ENCODE measurements at places on chromosomes 2 and 18. TPM values are rescaled to one million over a fixed set of nuclear protein-coding genes. Genes with fewer than 3 reads are reported as not detected.

DNA sequence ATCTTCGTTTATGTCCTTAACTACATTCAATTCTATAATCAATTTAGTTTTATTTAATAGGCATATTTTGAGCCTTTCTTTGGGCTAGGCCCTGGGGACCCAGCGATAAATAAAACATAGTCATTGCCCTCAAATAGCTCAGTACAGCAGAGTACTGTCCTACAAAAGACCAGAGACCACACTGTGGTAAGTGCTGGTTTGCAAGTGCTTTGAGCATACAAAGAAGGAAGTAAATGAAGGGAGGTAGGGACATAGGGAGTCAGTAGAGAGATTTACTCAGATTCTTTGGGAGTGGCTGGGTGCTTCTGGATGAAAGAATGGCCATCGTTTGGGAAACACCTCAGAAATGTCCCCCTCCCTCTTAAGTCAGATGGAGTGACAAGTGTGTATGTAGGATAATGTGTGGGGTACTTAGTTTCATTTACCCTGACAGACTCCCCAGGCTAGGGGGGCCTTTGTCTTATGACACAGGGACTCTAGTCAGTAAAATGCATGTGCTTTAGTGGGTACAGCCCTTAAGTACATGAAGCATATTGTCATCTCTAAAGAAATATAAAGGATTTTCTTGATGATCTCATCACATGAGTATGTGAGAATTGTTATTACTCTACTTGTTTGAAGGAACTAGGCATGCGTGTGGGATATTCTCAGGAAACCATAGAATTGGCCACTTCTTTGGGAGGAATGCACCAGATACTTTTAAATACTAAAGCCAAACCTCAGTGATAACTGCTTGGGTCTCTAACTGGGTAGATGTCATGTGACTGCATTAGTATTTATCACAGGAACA, 35.1 kb downstream of the MAPRE2 start:
- peak; percentile 85 for DNase-seq

SCYGR6 gene
- total RNA-seq: not detected

CCDC141 gene
- total RNA-seq: 3.7 TPM

DNA sequence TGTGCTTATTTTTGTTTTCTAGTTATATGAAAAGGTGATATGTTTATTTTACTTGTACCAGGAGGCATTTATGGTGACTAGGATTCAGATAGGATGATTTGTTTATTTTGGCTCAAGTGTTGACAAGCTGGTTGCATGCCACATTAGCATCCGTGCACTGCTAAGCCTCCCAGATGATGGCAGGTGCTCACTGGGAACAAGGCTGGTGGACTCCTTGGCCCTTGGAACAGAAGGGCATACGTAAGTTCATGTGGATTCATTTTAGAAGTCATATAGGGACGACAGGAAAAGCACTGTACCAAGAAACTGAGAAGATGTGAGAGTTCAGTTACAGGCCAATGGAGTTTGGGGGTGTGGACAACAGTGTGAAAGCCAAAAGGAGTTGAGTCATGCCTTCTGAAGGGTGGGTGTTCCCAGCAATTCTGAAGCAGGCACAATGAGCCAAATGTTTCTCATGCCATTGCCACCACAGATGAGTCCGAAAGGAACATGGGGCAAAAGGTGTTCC, 166.2 kb downstream of the PHLPP1 start:
- DNase-seq: peak; percentile 96

DNA sequence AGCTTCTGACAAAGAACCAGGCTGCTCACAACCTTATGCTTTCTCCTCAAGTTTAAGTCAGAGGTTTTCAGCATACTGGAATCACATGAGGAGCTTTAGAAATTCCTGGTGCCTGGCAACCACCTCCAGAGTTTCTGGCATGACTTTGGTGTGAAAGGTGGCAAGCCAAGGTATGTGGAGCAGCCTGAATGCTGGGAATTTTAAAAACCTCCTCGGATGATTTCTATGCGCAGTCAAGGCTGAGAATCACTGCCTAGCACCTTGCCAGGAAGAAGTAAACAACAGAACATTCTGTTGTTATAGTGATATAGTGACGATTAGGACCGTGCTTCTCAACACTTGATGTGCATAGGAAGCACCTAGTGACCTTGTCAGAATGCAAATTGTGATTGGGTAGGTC, 11.7 kb downstream of the CCBE1 start:
- DNase-seq: no peak

RBM44 gene
- total RNA-seq: 0.34 TPM

DNA sequence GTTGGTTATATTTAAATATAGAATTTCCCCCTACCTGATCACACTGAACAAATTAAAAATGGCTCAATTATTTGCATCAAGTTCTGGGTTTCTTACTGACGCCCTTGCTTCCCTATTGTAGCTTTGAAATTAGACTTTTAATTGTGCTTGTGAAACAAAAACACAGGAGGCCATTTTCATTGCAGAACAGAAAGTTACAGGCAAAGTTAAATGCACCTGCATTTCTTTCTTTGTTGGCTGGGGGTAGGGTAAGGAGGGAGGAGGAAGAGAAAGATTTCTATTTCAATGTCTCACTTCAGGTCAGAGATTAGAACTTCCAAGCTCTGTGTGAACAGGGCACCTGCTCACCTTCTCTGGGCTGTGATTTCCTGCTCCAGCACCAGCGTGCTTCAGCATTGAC, 199.6 kb downstream of the BCL11A start:
- no peak for DNase-seq

- no peak for DNase-seq
Measured at GRCh38 chr2:30686669-30687068, 120.6 kb downstream of the CAPN13 start.

CHRNG gene
- 0.83 TPM for total RNA-seq

LRRC30 gene
- not detected for total RNA-seq

CLIP4 gene
- 38.0 TPM for total RNA-seq

DNA sequence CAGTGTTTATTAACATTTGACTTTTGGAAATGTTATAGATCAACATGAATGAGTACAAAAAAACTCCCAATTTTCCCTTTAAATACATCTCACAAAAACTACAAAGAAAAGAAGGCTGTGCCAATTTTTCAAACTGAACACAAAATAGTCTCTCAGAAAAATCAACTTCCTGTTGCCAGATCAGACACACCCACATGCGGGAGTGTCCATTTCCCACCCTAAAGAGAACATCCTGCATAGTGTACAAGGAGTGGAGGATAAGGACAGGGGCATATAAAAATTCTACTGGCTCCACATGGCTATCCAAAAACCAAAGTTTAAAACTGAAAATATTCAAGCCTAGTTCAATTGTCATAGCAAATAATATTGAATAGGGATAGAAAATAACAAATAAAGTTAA, 165.3 kb downstream of the ATAD2B start:
- DNase-seq: no peak
